Renal cortex interstitium (tissue), 15 donors: ENCODE measurements at places on chromosomes 5 and 9. TPM values are rescaled to one million over a fixed set of nuclear protein-coding genes. Genes with fewer than 3 reads are reported as not detected.
A peak's percentile ranks its signal among the peaks of the same experiment; 100 is the strongest.

DNA sequence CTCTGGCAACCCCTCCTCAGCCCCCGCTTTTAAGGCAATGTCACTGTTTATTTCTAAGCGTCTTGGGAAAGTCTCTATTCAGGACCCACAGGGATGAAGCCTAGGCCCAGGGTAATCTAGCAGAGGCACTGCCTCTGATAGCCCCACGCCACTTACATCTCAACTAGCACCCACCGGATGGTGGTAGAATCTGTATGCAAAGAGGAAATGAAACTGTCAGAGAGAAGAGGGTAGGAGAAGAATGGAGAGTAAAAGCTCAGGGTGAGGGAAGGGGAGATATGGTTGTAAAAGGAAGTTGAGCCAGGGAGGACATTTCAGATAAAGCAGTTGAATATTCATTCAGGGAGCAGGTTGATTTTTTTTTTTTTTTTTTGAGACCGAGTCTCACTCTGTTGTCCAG, 3.0 kb downstream of the FRRS1L start:
- no peak for DNase-seq

DNA sequence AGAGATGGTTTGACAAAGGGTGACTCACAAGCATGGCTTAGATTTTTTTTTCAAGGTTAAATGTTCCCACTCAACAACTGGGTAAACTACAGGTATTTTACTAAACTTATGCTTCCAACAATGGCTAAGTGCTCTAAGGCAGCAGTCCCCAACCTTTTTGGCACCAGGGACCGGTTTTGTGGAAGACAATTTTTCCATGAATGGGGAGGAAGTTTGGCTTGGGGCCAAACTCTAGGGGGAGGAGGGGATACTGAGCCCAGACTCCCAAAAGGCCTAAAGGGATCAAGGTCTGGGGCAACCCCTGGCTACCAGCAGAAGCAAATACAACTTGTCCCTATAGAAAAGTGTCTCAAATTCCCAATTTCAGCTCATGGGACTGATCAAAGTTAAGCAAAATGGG, 32.0 kb upstream of the HSD17B3 start:
- no peak for DNase-seq

DNA sequence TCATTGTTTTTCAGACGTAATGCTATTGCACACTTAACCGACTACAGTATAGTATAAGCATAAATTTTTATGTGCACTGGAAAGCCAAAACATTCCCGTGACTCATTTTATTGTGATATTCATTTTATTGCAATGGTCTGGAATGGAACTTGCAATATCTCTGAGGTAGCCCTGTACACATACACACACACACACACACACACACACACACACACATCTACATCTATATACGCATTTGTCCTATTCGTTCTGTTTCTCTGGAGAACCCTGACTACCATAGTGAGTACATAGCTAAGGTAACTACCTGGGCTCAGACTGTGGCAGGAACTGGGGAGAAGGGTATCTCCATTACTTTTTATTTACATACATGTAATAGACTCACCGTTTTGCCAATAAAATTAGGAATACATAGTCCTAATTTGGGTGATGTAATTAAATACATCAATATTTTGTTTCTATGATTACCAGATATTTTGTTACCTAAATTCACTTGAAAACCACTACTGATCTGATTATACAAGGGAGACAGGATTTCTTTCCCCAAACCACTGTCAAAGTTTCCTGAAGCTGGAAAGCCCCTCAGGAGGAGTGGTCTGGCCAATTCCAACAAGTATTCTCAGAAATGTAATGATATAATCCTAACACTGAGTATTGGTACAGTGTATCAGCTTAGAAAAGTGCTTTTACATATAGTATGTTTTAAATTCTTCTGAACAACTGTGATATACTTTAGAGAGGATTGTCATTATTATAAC, 74.0 kb upstream of the PLPP1 start:
- no peak for DNase-seq

DNA sequence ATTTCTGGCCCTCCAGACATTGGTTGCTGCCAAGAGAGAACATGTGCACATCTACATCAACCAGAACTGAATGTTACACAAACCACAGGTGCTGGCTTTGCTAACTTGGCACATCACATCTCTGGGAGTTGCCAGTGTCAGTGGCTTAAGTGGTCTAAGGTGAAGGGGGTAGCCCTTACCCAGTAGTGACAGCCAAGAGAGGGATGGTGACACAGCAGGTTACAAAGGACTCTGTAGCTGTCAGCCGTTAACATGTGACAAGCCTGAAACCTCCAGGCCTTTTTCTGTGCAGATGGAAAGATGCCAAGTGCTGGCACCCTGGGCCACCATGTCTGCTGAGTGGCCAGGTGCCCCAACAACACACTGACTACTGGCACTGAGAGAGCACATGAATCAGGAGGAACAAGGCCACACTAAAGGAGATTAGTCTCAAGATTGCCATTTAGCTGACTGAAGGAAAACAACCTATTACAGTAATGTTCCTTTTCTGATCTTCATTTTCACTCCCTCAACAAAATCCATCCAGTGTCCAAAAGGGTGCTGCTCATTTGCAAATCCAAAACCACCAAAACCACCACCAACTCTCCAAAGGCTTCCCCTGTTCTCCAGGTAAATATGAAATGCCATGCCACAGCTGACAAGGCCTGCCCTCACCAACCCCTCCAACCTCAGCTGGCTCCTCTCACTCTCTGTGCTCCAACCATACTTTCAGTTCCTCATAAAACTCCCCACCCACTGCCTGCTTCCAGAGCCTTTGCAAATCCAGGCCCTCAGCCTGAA, 20.2 kb downstream of the SIL1 start:
- DNase-seq, result no peak

GRCh38 chr9:117414220-117414905, 494 bp downstream of the ASTN2 start:
- no peak for DNase-seq

GRCh38 chr5:54398191-54398590, 57.3 kb upstream of the HSPB3 start:
- DNase-seq, result no peak

GRCh38 chr9:21967169-21967568, 27.0 kb downstream of the CDKN2A start:
- DNase-seq, result no peak

- DNase-seq, result no peak
These were observed 937 bp upstream of the SLC26A2 start for GRCh38 chr5:149959406-149960236.

Gene SLC46A2
- polyA plus RNA-seq, result 0.44 TPM

- DNase-seq, result no peak
These were observed at the start of gene LHX6 for GRCh38 chr9:122228568-122229484. LHX6 (minus strand) TSS chr9:122228957; CDS start chr9:122228740, 217 bp downstream.

Gene LHX3
- polyA plus RNA-seq, result not detected

DNA sequence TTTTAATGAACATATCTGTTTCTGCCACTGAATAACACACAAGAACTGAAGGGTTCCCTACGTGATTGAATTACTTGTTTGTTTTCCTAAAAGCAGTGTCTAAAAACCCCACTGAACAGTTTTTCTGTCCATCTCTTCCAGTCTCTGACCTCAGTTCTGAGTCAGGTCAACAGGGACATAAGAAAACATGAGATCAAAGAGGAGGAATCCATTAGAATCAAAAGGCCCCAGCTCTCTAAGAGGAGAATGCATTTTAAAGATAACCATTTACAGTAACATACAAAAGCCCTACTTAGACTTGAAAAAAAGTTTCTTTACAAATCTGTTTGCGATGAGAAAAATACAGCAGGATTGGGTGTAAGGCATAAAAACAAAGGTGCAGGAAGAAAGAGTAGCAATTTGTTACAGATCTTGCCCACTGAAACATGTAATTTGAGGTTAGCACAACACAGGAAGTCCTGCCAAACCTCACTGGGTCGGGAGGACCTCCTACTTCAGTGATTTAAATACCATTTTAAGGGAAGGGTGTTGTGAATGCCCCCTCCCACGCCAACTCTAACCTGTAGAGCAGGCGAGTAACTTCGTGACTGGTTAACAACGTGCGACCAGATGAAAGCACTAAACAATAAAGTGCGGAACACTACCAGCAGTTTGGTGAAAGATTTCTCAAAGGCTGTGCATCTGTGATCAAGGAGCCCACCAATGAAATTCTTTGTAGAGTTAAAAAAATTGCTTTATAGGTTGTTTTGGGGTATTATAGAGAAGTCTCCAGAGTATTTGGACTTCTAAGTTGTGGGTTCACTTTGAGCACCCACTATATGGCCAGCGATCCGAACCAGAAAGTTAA, 1.3 kb downstream of the QSOX2 start:
- DNase-seq, result peak; percentile 33

Gene IL3
- polyA plus RNA-seq, result not detected

Gene GKAP1
- polyA plus RNA-seq, result 16.3 TPM

Gene IRGM
- 0.65 TPM for polyA plus RNA-seq

- no peak for DNase-seq
These were observed 4.5 kb upstream of the MPDZ start for GRCh38 chr9:13284011-13284410.

Gene PCDH12
- 17.5 TPM for polyA plus RNA-seq

DNA sequence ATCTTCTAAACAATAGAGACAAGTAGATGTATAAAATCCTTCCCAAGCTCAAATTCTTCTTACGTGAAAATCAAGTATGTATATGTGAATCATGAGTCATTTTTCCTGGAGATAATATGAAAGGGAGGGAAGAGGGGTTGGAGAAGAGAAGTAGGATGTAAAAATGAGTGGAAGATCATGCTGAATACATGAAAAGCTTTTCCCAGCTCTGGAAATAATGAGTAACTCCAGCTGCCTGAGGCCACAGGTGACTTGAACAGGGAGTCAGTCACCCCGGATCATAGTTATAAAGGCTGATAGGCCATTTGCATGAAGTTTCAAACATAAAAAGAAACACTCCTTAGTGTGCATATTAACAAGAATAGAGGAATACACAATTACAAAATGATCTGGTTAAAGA, 486.7 kb downstream of the EFNA5 start:
- DNase-seq, result no peak

Gene CHSY3
- polyA plus RNA-seq, result 3.0 TPM

- DNase-seq, result no peak
These were observed 186.7 kb downstream of the NTRK2 start for GRCh38 chr9:84856181-84856632.
